CD4-positive, alpha-beta T cell treated with Interleukin-17A for 4 hours (primary cell): ENCODE measurements at places on chromosomes 13 and 19.

DNA sequence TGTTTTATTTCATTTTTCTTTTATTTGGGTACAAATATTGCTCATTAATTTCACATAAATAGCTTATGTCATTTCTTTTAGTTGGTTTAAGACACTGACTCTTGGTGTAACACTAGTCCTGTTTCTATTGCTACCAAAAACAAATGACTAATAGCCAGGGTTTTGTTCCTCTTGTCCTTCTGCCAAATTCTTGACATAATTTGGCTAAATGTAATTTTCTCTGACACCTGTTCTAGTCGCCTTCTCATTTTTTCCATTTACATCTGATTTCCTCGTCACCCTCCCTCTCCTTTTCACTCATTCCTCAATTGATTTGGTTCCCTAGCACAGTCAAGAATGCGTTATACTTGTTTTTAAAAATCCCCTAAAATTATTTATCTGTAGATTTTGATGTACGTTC lies 1718.7 kb downstream of the EFNB2 start:
- DNase-seq: no peak

GRCh38 chr13:103873725-103874124 lies 807.5 kb upstream of the SLC10A2 start:
- DNase-seq: no peak

GRCh38 chr13:30222254-30222653 lies 85.1 kb downstream of the KATNAL1 start:
- DNase-seq: no peak

DNA sequence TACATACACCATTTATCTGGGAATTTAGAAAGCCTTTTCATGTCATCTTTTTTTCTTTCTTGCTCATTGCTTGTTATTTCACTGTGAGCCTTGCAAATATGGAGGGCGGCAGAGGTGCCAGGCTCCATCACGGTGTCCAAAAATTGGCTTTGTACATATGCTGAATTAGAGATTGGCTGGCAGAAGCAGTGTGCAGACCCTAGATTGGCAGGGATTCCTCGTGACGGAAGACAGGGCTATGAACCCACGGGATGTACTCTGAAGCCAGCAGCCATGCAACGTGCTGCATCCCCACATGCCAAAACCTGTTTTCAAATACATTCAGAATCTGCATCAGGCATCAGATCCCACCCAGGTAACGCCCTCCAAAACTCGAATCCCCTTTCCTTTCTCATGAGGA lies 142.8 kb downstream of the ZIC5 start:
- DNase-seq: no peak

GRCh38 chr19:54173951-54174834 lies 1.2 kb upstream of the TMC4 start:
- no peak for DNase-seq

- no peak for DNase-seq
These were observed 227.8 kb upstream of the MIR17HG start for GRCh38 chr13:91119643-91120042.

DNA sequence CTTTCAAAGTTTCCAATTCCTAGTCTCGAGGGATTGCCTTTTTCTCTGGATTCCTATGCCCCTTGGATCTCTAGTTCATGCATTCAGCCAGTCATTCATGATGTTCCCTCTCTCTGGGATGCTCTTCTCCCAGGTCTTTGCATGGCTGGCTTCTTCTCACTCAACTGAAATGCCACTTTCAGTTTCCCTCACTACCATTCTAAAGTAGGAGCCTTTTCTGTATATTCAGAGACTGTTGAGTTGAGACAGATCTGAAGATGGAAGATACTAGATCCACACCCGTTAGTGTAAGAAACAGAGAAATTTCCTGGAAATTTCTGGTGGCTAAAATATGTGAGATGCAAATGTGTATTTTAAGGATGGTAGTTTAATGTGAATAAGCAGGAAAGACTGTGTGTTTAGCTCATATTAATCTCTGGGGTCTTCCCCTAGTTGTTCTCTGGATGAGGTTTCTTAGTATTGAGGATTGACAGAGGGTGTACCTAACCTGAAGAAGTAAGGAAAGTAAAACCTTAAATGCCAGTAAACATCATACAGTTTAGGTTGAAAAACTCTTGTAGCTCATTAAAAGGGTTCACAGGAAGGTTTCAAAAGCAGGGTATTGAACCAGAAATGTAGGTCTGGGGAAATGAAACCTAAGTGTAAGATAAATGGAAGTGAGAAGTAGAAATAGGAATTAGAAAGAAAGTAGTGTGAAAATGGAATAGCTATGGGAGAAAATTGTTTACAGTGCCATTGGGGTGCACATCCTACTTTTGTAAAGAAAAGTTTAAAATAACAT lies 331.3 kb downstream of the NDFIP2 start:
- no peak for DNase-seq
